ENCODE measurements at places on chromosomes 5 and 9.

DNA sequence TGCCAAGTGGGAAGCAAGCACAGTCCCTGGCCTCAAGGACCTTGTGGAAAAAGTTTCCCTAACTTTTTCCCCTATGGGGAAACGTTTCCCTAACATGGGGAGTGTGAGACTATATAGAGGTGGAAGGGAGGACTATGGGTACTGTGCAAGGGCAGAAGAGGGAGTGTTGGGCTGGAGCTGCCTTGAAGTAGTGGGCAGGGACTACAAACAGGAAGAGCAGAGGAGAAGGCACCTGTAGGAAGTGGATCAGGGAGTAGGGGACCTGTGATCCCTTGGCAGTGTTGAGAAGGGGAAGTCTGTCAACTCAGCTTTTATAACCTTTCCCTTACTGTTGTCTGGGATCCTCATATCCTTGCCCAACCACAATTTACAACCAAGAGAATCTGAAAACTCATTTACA lies 1.4 kb downstream of the CMYA5 start:
- no peak for DNase-seq

DNA sequence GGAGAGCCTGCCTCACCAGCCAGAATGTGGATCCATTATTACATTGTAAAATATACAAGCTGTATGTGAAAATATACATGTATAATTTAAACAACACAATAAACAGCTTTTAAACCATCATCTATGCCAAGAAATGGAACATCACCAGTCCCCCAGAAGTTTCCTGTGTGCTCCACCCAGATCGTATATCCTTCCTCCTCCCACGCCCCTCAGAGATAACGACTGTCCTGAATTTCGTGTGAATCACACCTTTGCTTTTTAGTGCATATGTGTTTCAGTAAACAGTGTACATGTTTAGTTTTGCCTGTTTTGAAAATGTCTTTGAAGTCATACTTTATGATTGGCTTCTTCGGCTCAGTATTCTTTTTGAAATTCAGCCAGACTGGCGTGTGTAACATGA lies 134.6 kb upstream of the MYO10 start:
- DNase-seq, result no peak

- DNase-seq, result no peak
Measured at GRCh38 chr5:116938488-116938887, 363.9 kb upstream of the SEMA6A start.

DNA sequence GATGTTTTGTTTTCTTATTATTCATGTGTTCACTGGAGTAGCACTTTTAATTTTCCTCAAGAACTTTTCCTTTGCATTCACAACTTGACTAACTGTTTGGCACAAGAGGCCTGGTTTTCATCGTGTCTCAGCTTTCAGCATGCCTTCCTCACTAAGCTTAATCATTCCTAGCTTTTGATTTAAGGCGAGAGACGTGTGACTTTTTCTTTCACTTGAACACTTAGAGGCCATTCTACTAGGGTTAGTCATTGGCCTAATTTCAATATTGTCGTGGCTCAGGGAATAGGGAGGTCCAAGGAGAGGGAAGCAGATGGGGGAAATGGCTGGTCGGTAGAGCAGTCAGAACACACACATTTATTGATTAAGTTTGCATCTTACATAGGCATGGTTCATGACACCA lies 94.0 kb downstream of the ZNF462 start:
- DNase-seq, result peak; percentile 64

DNA sequence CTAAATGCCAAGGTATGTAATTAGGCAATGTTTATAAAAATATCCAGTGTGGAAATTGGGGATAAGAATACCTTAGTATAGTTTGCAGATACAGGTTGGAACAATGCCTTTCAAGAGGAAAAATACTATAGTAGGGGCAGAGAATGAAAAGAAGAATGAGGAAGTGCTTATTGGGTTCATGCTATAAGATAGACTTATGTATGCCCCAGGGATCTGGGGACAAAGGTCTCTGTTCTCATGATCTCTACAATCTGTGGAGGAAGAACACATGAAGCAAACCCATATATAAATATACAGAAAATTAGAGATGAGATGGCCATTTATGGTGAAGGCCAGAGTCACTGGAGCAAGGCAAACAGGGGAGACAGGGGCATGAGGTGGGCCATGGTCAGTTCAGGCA lies 106.5 kb upstream of the DAB2 start:
- no peak for DNase-seq

DNA sequence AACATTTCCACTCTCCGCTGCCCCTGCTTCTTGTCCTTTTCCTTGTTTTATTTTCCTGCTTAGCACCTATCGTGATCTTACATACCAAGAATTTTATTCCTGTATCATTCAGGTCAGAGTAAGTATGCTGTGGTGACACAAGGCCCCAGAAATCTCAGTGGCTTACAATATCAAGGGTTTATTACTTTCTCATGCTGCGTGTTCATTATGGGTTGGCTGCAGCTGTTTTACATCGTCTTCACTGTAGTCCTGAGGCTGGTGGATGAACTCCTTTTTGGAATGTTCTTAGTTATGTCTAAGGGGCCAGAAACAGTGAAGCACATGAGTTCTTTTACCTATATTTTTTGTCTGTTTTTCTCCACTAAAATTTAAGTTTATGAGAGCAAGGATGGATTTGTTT lies 51.2 kb downstream of the FCHO2 start:
- DNase-seq, result no peak

DNA sequence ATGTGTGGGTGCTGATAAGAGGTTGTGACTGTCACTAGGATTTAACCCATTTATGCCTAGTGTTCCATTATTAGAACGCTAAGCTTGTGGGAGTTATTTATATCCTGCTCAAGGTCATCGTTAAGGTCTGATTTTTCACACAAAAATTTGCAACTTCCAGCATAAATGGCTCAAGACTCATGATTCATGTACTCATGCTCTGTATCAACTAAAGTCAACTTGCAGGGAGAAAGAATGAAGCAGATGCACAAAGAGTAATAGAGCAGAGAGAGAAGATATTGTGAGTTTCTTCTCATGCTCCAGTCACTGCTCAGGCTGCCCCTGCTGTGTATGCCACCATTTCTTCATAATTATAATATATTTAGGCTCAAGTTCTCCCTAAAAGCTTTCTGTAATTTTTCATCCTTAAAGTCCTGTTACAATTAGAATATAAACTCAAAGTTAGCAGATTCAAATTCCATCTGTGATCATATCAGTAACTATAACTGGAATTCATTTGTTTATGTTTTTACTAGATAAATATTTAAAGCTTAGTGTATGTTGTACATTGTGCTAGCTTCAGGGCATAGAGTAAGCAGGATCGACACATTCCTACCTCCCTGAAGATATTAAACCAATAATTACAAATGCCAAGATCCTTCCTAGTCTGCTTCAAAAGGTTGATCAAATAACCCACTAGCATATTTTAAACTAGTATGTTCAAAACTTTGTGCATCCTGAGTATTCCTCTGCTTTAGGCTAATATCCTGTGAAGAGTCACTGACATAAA lies 136.7 kb downstream of the NUDT12 start:
- no peak for DNase-seq

DNA sequence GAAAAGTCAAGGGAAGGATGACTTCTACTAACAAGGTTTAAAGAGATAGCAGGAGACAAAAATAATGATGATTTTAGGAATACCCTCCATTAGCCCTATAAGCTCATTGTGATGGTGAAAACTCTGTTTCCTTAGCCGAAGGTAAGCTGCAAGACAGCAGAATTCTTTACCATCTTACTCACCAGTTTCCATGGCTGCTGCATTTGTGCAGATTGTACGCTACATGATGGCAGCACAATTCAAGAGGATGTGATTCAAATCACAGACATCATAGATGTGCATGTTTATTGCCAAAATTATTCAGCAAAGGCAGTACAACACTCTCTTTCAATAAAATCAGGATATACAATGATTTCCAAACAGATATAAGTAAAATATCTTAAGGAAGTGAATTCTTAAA lies 175.6 kb downstream of the SPATA31D1 start:
- DNase-seq, result no peak

GRCh38 chr5:163505049-163505367 lies 411 bp upstream of the MAT2B start:
- DNase-seq, result no peak

DNA sequence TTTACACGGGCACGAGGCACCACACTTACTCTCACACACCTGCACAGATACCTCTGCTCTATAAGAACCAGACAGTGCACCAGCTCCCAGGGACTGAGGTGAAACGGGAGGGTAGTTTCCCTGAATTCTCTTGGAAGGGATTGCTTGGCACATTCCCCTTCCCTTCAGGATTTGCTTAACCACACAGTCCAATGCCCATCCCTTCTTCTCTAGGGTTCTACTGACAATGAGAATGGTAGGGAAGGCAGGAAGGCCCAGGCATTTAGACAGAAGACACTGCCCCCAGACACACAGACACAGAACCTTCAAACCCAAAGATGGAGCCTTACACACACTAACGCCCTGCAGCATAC lies 704 bp upstream of the LHX6 start:
- no peak for DNase-seq

GRCh38 chr9:106405871-106406435 lies 457.0 kb upstream of the ZNF462 start:
- no peak for DNase-seq

DNA sequence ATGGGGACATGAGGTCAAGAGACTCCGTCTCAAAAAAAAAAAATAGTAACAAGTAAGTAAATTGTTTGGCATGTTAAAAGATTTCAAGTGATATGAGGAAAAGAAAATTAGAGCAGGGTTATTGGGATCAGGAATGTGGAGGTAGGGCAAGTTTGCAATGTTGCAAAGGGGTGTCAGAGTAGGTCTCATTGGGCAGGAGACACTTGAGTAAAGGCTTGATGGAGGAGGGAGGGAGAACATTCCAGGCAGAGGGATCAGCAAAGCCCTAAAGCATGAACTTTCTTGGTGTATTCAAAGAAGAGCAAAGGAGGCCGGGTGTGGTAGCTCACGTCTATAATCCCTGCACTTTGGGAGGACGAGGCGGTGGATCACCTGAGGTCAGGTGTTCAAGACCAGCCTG lies 87.1 kb upstream of the HAND1 start:
- no peak for DNase-seq

- DNase-seq, result no peak
Measured at GRCh38 chr5:138696501-138696900, 56.7 kb upstream of the CTNNA1 start.

- no peak for DNase-seq
Measured at GRCh38 chr5:82408033-82408432, 129.9 kb upstream of the RPS23 start.

GRCh38 chr5:77177576-77177975 lies 32.9 kb upstream of the PDE8B start:
- no peak for DNase-seq

- peak; percentile 66 for DNase-seq
Measured at GRCh38 chr5:172765766-172766286, 5.2 kb downstream of the DUSP1 start.

DNA sequence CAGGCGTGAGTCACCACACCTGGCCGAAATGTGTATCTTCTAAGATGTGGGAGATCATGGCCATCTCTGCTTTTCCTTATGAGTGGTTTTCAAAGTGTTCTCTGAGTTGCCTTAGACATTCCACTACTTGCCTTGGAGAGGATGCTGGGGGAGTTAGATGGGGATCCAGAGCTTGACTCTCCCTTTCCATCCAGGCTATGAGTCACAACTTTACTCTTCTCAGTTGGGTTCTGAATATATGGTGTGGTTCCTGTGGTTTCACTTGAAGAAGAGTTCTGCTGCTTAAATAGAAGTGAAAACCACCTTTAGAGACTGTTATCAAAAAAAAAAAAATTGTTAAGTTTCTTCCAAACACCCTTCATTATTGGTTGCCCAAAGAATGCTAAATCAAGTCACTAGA lies 217.6 kb downstream of the ZNF608 start:
- no peak for DNase-seq

GRCh38 chr9:127224883-127225739 lies 39.5 kb upstream of the GARNL3 start:
- DNase-seq, result peak; percentile 35

DNA sequence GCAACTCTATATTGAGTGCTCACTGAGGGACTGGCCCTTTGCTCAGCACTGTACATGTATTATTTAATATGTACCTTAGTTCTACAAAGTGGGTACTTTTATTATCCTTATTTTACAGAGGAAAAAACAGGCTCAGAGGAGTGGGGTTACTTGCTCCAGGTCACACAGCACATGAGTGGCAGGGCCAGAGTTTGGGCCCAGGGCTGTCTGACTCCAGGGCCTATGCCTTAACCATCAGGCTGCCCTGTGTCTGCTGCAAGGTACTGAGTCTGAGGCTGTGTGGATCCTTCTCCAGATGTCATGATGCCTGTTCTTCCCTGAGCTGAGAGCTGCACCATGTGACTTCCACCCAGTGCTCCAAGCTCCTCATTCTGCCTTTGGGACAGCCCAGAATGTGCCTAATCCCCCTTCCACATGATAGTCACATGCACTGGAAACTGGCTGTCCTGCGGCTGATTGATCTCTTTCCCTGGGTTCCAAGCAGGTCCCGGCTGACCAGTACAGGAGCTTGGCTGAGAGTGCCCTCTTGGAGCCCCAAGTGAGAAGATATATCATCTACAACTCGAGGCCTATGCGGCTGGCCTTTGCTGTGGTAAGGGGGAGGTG lies 15.4 kb downstream of the TMEM268 start:
- DNase-seq, result no peak

DNA sequence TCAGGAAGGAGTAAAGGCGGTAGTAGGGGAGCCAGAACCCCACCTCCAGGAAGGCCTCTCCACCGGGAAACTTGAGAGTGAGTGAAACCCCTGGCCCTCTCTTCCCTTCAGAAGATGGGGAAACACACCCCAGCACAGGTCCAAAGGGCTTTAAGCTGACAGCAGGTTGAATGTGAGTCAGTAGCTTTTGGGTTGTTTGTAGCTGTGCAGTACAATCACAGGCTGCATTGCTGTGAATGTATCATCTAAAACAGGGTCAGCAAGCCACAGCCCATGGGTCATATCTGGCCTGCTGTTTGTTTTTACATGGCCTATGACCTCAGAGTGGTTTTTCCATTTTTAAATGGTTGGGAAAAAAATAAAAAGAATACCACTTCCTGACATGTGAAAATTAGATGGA lies 10.0 kb downstream of the OTULINL start:
- no peak for DNase-seq

- no peak for DNase-seq
Measured at GRCh38 chr5:6729386-6730310, 16.4 kb downstream of the TENT4A start.

- DNase-seq, result no peak
Measured at GRCh38 chr5:168420461-168420860, 65.8 kb upstream of the RARS1 start.

DNA sequence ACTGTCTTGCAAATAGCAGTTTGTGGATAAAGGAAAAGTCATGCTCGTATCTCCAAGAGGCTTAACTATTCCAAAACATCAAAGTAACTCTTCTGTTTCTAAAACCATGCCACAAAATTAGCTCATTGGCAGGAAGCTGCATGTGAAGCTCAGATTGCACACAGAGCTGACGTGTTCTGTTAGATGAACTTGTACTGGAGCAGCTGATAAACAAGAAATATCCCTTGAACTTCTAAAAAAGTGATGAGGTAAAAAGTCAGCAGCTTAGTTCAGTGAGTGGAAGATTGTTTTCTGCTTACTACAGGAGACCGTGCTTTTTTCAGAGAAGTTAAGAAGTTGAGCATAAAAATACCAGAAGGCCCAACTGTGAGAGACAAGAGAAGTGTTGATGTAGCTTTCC lies 113.2 kb downstream of the SLC12A2 start:
- DNase-seq, result no peak
